Osteocyte (in vitro differentiated cells): ENCODE measurements at places on chromosomes 6 and 20. TPM values are rescaled to one million over a fixed set of nuclear protein-coding genes. Genes with fewer than 3 reads are reported as not detected.

DNA sequence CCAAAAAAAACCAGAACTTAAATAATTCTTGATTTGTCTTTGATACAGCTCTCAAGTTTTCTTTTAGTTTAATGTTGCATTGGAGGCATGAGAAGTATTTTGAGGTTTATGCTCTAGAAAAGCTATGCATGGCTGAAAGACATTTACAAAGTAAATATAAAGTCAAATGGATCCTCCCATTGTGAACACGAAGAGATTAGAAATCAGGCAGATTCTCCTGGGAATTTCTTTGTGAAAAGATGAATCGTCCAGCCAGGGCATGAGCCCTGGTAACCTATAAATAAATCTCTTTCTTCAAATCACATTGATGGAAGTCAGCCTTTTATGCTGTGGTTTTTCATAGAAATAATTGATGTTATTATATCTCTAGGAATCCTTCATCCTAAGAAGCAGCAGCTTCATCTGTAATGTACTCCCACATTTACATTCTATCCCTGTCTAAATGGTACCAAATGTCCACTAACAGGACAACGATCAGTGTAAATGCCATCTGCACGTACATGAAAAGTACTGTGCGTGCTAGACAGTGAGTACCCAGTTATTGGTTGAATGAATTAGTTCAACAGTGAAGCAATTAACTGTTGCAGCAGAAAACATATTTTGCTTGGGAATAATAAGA lies 143.6 kb downstream of the ALDH8A1 start:
- H3K4me3 ChIP-seq = no peak overlapping the region
- H3K4me1 ChIP-seq = peaks cover 67% of the 10 kb centered on the region
- peak overlapping the region; percentile 4 for H3K27ac ChIP-seq

- peaks cover 41% of the 10 kb centered on the region for H3K4me1 ChIP-seq
- no peaks in the 10 kb centered on the region for H3K27me3 ChIP-seq
- no peaks in the 10 kb centered on the region for H3K36me3 ChIP-seq
Measured at GRCh38 chr6:90586546-90586835, 381 bp downstream of the MAP3K7 start.

DNA sequence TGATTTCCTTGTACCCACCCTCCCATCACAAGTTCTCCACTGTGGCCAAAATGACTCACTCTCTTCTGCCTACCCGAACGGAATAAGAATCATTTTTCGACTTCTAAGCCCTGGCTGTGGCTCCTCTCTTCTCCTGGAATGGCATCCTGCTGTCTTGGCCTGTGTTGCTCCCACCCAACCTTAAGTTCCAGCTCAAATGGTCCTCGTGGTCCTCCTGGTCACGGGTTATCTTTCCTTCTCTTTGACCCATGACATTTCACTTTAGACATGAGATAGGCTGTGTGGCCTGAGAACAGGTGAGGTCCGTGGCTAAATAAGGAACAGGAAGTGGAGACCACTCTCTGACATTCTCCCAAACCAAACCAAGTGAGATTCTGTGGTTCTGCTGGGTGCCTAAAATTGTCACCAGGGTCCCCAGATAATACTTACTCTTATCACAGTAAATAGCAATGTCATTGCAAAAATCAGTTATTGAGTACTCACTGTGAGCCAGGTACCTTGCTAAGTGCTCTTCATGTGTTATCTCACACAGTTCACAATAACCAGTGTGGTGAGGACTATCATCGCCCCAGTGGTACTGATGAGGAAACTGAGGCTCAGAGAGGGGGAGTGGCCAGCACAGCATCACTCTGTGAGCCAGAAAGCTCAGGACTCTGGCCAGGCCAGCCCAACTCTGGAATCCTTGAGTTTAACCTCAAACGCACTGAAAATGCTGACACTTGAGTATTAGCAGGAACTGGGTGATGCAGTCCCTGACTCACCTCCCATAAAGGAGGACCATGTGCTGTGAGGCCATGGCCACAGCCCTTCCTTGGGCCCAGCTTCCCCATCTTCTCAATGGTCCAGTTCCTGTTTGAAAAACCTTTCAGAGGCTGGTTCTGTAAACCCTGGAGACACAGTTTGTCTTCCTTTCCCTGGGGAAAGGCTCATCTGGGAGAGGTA lies 74.8 kb upstream of the SIRPA start:
- peaks cover 22% of the 10 kb centered on the region for H3K4me1 ChIP-seq
- H3K27ac ChIP-seq = no peak overlapping the region

Gene SDC4
- total RNA-seq = 31.5 and 32.3 TPM in 2 replicates

Gene PLTP
- 195 and 211 TPM in 2 replicates for total RNA-seq

Gene CD93
- total RNA-seq = 0.13 and 0.21 TPM in 2 replicates

DNA sequence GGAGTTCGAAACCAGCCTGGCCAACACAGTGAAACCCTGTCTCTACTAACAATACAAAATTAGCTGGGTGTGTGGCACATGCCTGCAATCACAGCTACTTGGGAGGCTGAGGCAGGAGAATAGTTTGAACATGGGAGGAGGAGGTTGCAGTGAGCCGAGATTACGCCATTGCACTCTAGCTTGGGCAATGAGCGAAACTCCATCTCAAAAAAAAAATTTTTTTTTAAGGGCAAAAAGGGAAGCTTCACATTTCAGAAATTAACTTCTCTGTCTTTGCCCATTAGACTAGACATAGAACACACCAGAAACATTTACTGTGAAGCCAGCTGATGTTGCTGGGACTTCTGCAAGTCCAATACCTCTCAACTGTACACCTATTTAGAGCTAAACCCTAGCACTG lies 90.8 kb upstream of the HDAC2 start:
- H3K27ac ChIP-seq = no peak overlapping the region
- H3K4me1 ChIP-seq = no peaks in the 10 kb centered on the region
- H3K4me3 ChIP-seq = no peak overlapping the region
- H3K27me3 ChIP-seq = no peaks in the 10 kb centered on the region
- DNase-seq = no peak

Gene OOEP
- not detected in 2 replicates for total RNA-seq

Gene RALY
- total RNA-seq = 132 and 134 TPM in 2 replicates

Gene SRXN1
- 12.7 and 14.3 TPM in 2 replicates for total RNA-seq

DNA sequence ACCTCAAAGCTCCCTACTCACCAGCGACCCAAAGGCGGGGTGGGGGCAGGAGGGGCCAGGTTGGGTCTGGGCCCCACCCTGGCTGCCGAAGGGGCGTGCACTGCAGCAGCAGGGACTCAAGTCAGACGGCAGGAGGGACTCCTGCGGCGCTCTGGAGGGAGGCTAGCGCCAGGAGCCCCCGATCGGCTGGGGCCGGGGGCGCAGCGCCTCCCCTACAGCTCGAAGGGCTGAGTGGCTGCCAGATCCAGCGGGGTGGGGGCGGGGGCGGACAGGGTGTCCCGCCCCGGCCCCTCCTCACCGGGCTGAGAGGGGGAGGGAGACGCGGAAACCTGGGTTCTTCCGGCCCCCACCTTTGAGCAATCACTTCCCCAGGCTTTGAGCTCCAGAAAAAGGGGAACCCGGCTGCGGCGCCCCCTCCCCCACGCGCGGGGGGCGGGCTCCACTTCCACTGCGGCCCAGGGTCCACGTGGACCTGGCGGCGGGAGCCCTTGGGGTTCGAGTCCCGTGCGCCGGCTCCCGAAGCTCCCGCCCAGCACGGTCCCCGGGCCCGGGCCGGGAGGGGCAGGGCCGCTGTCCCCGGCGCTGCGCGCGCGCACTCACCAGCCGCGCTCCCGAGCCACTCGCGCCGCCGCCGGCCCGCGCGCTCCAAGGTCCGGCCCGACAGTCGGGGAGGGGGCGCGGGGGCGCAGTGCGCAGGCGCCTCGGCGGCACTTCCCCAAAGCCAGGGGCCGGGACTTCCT lies at the start of gene RGS19:
Gene RGS19 (minus strand): TSS at position 246 of the 740 bp plus-strand sequence. CDS start 2,632 bp downstream, outside the sequence.
- peak within 1 kb of the TSS; percentile 38 for H3K27ac ChIP-seq
- H3K36me3 ChIP-seq = no peaks in the 10 kb centered on the region
- peaks cover 35% of the 10 kb centered on the region for H3K4me1 ChIP-seq
- peak within 1 kb of the TSS; percentile 73 for H3K4me3 ChIP-seq
- no peaks in the 10 kb centered on the region for H3K27me3 ChIP-seq

GRCh38 chr6:143200167-143200770 lies 139.6 kb downstream of the AIG1 start:
- H3K36me3 ChIP-seq = peaks cover 20% of the 10 kb centered on the region
- no peak for DNase-seq
